CD8-positive, alpha-beta T cell (primary cell): ENCODE measurements at places on chromosomes 6 and 20.
A peak's percentile ranks its signal among the peaks of the same experiment; 100 is the strongest.

DNA sequence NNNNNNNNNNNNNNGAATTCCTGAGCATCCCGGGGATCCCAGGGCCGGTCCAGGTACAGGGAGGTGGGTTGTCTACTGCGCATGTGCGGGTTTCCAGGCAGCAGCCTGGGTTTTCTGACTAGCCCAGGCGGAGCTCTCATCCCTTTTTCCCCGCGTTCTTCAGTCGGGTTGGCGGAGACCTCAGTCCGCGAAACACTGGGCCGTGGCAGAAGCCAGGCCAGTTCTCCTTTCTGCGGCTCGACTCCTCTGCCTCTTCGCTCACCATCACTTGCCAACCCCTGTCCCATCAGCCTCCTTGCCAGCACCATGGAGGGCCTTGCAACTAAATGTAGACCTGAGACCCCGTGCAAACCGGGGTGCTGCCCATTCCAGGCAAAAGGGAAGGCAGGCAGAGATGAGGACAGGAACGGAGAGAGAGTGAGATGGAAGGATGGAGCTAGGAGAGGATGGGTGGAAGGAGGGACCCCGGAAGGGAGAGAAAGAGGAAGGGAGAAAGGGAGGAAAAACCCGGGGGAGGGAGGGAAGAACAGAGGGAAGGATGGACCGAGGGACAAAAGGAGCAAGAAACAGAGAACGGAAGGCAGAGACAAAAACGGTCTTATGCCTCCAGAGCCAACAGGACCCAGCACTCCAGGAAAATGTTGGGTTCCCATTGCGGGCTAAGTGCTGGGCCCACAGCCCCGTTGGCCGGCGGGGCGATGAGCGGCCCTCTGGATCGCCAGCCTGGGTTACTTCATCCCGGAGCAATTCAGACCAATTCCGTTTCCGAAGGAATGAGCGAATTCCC, 445.4 kb upstream of the DEFB115 start:
- peak; percentile 38 for DNase-seq

DNA sequence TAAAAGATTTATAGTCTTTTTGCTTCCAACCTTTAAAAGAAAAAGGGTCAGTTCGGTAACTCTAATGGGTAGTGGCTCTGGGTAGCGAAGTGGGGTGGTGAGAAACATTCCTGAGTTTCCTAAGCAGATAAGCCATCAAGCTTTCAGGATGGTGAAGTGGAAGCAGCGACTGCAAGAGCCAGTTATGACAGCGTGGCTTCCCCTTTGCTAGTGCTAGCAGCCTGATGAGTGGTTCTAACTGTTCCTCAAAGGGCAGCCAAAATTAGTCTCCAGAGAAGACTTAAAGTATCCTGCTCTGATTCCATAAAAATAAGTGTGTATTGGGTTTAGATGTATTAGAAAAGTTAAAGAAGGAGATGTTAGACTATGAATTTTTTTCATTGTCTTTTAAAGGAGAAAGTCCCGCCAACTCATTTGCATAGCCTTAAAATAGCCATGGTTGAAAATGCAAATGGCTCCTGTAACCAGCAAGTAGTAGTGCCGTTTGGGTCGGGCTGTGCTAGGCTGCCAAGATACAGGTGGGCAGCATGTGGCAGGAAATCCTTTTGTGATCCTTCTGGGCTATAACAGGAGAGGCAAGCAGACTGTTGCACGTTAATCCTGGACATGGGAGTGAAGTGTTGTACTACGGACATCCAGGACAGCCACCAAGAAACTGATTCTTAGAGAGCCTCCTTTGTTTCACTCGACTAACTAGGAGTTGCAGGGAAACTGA, 18.0 kb downstream of the ELOVL2 start:
- no peak for DNase-seq

- no peak for DNase-seq
Measured at GRCh38 chr6:89190741-89191140, 26.4 kb downstream of the GABRR1 start.

DNA sequence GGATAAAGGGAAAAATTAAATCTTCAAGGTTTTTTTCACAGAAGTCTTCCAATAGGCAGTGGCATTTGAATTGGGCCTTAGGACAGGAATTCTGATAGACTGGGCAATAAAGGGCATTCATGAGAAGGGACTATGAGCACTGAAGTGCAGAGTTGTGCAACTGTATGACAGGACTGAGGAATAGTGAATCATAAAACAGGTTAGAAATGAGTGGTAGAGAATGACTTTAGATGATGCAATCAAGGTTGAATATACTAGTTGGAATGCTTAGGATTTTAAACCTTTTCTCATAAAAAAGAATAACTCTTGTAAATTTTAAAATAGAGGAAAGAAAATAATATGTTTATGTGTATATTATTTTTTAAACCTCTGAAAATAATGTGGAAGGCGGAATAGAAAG, 944.7 kb downstream of the PHF3 start:
- no peak for DNase-seq

DNA sequence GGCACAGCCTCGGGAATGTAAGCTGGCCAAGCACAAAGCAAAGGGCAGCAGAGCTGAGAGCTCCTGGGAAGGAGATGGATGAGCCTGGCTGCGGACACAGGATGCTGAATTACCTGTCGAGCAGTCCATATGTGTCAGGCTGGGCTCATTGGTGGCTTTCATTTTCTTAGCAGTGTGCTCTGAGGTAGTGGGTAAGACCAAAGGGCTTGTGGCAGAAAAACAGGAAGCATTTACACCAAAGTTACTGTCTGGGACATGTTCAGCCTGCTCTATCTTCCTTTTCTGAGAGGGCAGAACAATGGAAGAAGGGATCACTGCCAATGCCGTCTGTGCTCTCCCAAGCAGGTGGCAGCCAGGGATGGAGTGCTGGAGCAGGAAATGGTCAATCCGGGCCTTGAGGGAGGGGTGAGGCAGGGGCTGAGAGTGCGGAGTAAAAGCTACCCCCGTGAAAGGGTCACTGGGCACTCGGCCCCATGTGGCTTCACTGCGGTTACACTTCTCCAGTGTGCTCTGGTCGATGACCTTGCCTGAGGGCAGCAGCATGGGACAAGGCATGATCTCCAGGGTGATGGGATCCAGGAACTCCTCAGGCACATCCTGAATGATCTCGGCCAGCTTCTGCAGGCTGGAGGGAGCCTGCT, 36.9 kb upstream of the AVP start:
- no peak for DNase-seq

GRCh38 chr6:163136681-163137397, 277.7 kb upstream of the QKI start:
- no peak for DNase-seq

DNA sequence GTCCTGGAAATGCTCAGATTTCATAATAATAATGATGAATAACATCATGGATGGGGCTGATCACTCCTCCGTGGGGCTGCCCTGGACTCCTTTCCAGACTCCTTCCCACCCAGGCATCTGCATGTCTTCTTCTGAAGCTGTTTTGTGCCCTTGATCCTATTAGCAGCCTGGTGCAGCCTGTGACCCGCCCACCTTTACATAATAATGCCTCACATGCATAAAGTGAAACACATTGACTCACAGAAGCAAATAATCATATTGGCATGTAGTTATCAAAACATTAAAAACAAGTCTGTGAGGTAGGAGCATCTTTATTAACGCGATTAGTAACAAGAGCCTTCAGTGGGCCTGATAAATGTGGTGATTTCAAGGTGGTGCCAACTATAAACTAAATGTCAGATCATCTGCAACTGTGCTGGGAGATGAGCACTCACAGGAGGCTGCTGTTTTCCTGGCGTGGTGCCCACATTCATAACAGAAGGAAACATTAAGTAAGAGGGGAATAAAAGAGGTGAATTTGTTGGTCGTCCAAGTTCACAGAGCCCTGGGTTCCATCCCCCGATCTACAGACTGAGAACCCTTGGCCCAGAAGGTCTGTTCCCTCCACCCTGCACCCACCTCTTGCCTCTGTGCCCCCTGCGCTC, 344.7 kb downstream of the CDH4 start:
- DNase-seq = no peak

DNA sequence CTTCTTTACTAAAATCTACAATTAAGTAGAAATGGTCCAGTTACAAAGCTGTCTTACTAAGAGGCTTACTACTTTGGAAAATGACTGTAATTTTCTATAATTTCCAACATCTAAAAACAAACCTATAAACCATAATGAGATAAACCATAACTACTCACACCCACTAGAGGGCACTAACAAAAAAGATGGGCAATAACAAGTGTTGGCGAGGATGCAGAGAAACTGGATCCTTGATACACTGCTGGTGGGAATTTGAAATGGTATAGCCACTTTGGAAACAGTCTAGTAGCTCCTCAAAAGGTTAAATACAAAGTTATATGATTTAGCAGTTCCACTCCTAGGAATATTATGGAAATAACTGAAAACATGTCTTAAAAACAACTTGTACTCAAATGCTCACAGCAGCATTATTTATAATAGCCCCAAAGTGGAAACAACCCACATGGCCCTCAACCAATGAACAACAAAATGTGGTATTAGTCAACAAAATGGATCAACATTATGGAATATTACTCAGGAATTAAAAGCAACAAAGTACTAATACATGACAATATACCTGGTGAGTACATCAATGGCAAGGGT, 50.6 kb downstream of the GJA10 start:
- DNase-seq = no peak

DNA sequence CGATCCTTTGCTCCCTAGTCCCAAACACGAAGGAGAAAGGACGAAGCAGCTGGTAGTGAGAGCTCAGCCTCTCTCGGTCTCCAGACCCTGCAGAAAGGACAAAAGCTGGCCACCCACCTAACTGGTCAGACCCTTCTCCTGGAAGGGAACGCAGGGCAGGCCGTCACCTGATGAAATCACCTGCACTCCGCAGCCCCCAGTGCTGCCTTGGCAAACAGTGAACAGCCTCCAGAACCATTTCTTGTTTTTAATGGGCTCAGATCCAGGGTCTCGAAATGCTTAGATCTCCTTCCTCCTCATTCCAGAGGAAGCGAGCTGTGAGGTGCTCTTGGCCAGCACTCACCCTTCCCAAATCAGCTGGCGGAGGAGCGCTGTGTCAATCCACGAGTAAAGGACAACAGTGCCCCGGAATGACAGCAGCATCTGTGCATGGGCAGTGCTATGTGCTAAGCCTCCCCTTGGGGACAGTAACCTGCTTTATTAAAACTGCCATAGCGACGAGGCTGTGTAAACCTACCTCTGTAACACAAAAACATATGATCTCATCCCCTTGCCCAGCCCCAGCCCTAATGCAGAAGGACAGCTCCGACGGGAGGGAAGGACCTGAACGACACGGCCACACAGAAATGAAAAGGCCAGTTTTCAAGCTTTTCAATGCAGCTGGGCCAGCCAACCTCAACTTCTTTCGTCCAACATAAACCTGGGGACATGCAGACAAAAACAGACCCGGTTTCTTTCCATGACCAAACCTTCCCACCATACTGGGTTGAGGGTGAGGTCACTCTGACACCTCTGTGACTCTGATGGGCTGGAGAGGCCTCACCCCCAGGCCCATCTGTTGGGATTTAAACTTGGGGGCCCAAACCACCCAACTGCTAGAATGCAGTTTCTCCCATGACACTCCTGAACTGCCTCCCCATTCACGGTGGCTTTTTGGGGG, 43.3 kb downstream of the SULF2 start:
- no peak for DNase-seq

DNA sequence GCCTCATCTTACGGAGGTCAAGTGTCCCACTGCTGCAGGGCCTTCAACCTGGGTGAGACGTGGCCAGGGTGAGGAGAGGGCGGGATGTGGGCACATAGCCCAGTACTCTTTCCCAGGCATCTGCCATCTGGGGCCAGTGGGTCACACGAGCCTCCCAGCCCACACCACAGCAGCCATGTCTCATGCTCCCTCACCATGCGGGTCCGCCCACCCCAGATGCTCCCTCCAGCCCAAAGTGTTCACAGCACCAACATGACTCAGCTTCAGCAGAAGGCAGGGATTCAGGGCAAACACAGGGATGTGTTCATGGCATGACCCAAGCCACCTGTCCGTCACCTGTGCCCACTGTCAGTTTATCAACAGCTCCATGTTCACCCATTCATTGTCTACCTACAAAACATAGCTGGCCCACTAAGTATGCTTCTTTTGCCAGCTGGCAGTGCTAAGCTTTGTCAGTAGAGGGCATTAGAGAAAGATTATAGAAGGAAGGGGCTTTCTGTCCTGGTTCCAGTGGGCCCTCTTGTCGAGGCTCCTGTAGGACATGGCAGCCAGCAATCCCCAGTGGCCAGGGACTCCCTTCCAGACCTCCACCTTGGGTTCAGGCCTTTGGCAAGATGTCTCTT, 109.2 kb downstream of the FOXF2 start:
- no peak for DNase-seq

DNA sequence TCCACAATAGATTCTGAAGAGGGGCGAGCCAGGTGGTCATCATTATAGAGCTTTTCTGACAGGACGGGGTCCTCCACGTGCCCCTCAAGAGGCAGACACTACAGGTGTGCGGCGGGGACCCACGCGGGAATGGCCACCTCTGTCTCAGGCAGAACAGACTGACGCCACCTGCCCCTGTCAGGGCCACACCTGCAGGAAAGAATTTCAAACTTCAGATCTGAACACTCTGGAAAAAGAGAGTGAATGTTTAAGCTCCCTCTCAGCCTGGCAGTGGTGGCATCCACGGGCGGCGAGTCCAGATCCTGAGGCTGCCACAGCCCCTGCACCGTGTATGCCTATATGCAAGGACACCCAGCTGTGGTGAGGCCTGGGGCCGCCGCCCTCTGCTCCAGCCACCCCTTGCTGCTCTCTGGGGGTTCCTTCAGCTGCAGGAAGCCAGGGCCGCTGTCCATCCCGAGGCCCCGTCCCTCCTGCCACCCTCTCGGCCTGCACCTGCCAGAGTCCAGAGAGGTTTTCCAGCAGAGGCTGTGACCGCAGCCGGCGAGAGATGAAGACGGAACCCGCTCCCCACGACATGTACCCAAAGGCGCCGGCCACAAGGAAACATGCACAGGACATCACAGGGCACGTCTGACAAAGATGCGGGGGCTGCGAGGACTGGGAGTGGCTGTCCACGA, 234.9 kb downstream of the ERMARD start:
- no peak for DNase-seq

GRCh38 chr6:45371924-45372573, 5.7 kb downstream of the SUPT3H start:
- no peak for DNase-seq

- no peak for DNase-seq
Measured at GRCh38 chr20:64037498-64038213, 1.7 kb downstream of the C20orf204 start.

DNA sequence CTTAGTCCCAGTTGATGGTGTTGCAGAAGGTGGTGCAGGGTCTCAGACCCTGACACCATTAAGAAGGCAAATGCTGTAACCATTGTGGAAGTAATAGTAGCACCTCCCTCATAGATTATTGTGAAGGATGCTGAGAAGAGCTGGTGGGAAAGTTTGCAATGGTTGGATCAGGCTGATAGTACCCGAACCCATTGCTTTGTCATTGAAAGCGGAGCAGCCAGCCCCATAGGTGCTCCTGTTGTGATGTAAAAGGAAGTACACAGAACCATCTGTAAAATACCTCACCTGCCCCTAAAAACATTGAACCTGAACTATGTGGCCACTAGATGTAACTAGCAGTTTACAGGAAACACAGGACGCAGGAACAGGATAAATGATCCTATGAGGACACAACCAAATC, 31.5 kb downstream of the RIOK1 start:
- DNase-seq = no peak

GRCh38 chr6:34680802-34681515, 15.6 kb downstream of the ILRUN start:
- DNase-seq = no peak
